Glutamatergic neuron (in vitro differentiated cells): ENCODE measurements at places on chromosomes 5 and 9.

- DNase-seq: no peak
- H3K36me3 ChIP-seq: no peaks in the 10 kb centered on the region
- H3K4me1 ChIP-seq: no peaks in the 10 kb centered on the region
Measured at GRCh38 chr9:4887556-4887955, 94.8 kb downstream of the RCL1 start.

DNA sequence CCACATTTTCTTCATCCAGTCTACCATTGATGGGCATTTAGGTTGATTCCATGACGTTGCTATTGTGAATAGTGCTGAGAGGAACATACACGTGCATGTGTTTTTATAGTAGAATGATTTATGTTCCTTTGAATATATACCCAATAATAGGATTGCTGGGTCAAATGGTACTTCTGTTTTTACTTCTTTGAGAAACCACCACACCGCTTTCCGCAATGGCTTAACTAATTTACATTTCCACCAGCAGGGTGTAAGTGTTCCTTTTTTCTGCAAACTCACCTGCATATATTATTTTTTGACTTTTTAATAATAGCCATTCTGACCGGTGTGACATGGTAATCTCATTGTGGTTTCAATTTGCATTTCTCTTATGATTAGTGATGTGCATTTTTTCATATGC is 82.2 kb upstream of the RFX3 start:
- H3K36me3 ChIP-seq: no peaks in the 10 kb centered on the region
- H3K4me1 ChIP-seq: no peaks in the 10 kb centered on the region
- DNase-seq: no peak

- no peak overlapping the region for H3K4me3 ChIP-seq
- no peak overlapping the region for H3K27ac ChIP-seq
- peaks cover 5% of the 10 kb centered on the region for H3K36me3 ChIP-seq
- H3K4me1 ChIP-seq: no peaks in the 10 kb centered on the region
Measured at GRCh38 chr5:113713051-113713450, 199.6 kb downstream of the YTHDC2 start.

DNA sequence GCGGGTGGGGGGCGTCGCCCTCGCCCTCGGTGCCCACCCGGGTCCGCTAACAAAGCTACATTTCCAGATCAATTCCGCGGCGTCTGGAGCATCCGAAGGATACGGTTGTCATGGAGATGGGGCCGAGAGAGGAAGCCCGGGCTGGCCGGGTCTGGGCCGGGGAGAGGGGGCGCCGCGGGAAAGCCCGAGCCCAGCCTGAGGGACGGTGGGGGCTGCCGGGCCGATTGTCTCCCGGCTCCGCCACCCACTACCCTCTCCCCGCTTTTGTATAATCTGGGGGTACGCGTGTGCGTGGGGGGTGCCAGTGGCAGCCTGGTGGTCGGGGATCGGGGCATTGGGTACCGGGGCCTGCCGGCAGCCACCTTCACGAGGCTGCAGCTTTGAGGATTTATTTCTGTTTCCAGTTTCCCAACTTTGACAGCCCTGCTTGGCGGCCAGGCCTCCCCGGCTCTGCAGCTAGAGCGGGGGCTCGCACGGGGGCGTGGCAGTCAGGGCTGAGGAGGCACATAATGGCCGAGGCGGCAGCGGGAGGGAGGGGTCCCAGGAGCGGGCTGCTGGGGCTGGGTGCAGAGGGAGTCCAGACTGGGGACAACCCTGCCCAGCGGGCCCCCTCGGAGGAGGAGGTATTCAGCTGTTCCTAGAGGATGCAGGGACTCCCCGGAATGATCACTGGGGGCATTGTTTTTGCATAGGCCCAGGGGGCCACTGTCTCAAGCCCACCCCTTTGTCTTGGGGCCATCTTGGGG is 626 bp downstream of the PSD2 start:
- peak; percentile 55 for DNase-seq
- H3K4me1 ChIP-seq: peaks cover 3% of the 10 kb centered on the region
- peaks cover 5% of the 10 kb centered on the region for H3K36me3 ChIP-seq
- peak overlapping the region; percentile 52 for H3K27ac ChIP-seq

GRCh38 chr5:15833365-15833764 is 333.4 kb downstream of the FBXL7 start:
- H3K36me3 ChIP-seq: no peaks in the 10 kb centered on the region
- DNase-seq: no peak
- no peak overlapping the region for H3K27ac ChIP-seq
- H3K4me1 ChIP-seq: peaks cover 2% of the 10 kb centered on the region
- no peak overlapping the region for H3K4me3 ChIP-seq

GRCh38 chr9:16258708-16259107 is 611.8 kb downstream of the BNC2 start:
- peaks cover 2% of the 10 kb centered on the region for H3K27me3 ChIP-seq
- no peak overlapping the region for H3K4me3 ChIP-seq
- peaks cover 15% of the 10 kb centered on the region for H3K4me1 ChIP-seq
- H3K36me3 ChIP-seq: no peaks in the 10 kb centered on the region
- no peak for DNase-seq

DNA sequence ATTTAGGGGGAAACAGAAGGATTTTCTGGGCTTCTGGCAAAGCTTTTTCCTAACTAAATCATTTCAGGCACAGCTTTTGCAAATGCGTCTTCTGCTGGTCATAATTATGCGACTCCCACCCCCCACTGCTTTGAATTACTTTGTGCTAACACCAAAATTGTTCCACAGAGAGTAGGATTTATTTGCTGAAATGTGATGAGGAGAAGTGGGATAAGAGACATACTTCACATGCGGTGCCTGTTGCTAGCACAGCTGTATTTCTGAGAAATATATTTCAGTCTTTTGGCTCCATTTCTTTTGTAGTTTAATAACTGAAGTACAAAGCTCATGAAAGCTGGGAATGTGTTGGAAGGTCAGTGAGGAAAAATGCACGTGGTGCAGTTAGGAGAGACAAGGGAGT is 83.2 kb upstream of the TAS2R1 start:
- no peak overlapping the region for H3K27ac ChIP-seq
- no peaks in the 10 kb centered on the region for H3K36me3 ChIP-seq
- H3K27me3 ChIP-seq: peaks cover 3% of the 10 kb centered on the region

GRCh38 chr5:53087621-53088121 is 21.9 kb downstream of the MOCS2 start:
- no peaks in the 10 kb centered on the region for H3K36me3 ChIP-seq
- DNase-seq: no peak
- H3K27me3 ChIP-seq: no peaks in the 10 kb centered on the region
- no peaks in the 10 kb centered on the region for H3K4me1 ChIP-seq
- no peak overlapping the region for H3K27ac ChIP-seq

DNA sequence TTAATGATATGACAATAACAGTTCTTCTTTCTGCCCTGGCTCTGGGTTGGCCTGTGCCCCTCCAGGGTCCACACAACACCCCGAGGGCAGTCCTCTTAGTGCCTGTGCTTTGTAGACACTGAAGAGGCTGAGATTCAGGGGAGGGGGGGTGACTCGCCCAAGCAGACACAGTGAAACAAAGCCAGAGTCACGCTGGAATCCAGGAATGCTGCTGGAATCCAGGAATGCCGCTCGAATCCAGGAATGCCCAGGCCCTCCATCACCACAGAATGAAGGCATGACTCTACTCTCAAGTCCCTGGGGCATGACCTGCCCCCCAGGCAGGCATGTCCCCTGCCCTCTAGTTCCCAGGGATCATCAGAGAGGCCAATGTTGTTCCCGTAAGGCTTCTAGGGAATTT is 73.1 kb downstream of the LRSAM1 start:
- H3K27me3 ChIP-seq: peaks cover 13% of the 10 kb centered on the region
- DNase-seq: no peak
- no peak overlapping the region for H3K27ac ChIP-seq
- peaks cover 14% of the 10 kb centered on the region for H3K36me3 ChIP-seq
- H3K4me1 ChIP-seq: peaks cover 9% of the 10 kb centered on the region

DNA sequence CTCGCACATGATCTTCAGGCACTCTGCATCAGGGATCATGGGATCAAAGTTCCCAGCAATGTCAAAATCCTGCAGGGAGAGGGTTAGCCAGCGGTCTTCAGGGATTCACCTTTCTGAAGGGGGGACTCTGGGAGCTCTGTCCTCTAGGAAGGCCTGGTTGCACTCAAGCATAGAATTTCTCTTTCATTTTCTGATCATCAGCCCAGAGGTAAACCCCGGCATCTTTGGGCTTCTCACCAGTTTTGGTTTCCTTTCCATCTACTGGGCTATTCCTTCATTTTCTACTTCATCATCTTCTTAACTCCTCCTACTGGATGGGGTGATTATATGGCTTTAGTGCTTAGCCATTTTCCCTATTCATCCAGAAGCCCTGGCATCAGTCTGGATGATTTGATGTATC is 4.6 kb upstream of the DND1 start:
- no peak overlapping the region for H3K4me3 ChIP-seq
- H3K27ac ChIP-seq: no peak overlapping the region
- DNase-seq: no peak
- H3K27me3 ChIP-seq: no peaks in the 10 kb centered on the region
- H3K4me1 ChIP-seq: no peaks in the 10 kb centered on the region
- H3K36me3 ChIP-seq: peaks cover 4% of the 10 kb centered on the region

DNA sequence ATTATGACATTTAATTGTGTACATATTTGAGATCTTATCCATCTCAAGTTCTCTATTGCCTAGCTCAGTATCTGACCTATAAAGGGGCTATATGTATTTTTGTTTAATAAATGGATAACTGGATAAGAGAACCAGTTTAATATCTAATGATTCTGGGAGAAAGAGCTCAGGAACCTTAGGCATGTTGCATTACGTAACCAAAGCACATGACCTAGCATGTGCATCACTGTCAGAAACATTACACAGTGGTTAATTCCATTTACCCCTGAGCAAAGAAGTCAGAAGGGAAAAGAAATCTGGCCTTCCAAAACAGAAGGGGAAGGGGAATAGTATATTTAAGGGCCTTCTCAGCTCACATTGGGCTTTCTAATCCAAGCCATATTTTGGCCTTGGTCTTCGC is 12.3 kb downstream of the PAPPA start:
- no peak for DNase-seq
- no peak overlapping the region for H3K27ac ChIP-seq
- no peak overlapping the region for H3K4me3 ChIP-seq
- peaks cover 2% of the 10 kb centered on the region for H3K27me3 ChIP-seq
- no peaks in the 10 kb centered on the region for H3K36me3 ChIP-seq
- H3K4me1 ChIP-seq: no peaks in the 10 kb centered on the region

GRCh38 chr9:129874261-129875101 is 39.2 kb downstream of the USP20 start:
- no peak for DNase-seq
- H3K4me3 ChIP-seq: no peak overlapping the region
- peaks cover 4% of the 10 kb centered on the region for H3K36me3 ChIP-seq
- H3K27me3 ChIP-seq: peaks cover 30% of the 10 kb centered on the region
- peak overlapping the region; percentile 93 for H3K27ac ChIP-seq

GRCh38 chr5:84091127-84091799 is 293.4 kb downstream of the EDIL3 start:
- peak overlapping the region; percentile 20 for H3K4me3 ChIP-seq
- H3K36me3 ChIP-seq: peaks cover 7% of the 10 kb centered on the region
- DNase-seq: no peak
- peaks cover 21% of the 10 kb centered on the region for H3K4me1 ChIP-seq

DNA sequence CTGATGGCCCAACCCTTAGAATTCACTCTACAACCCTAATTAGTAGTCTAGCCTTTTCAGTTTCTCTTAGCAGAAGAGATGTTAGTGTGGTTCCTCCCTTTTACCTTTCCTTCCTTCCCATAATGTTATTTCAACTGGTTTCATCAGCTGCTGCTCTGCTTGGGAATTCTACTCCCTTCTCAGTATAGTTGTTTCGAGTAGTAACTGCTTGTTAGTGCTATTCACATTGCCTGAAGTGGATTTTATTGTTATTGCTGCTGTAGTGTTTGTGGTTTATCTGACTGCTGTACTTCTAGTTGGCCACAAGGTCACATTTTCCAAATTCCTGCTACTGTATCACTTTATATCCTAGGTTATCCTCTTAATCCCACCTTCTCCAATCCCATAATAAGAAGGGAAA is 29.7 kb downstream of the SMIM15 start:
- no peak for DNase-seq
- H3K36me3 ChIP-seq: no peaks in the 10 kb centered on the region
- peaks cover 6% of the 10 kb centered on the region for H3K4me1 ChIP-seq
- H3K27me3 ChIP-seq: peaks cover 2% of the 10 kb centered on the region
- no peak overlapping the region for H3K27ac ChIP-seq
